ENCODE measurements at places on chromosomes 6 and 20.

DNA sequence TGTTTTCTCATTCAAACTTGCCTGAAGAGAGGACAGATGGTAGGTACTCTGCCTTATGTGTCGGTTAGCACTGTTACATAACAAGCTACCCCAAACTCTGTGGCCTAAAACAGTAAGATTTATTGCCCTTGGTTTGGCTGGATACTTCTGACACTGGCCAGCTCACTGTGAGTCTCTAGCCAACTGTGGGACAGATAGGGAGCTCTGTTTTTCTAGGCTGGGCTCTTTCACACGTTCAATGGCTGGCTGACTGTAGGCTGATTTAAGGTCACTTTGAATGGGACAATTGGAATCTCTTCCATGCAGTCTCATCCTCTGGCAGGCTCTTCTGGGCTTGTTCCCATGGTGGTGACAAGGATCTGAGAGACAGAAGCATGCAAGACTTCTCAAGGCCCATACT lies 39.4 kb upstream of the JAG1 start:
- no peak for DNase-seq

GRCh38 chr6:4460586-4461475 lies 315.4 kb upstream of the CDYL start:
- no peak for DNase-seq

DNA sequence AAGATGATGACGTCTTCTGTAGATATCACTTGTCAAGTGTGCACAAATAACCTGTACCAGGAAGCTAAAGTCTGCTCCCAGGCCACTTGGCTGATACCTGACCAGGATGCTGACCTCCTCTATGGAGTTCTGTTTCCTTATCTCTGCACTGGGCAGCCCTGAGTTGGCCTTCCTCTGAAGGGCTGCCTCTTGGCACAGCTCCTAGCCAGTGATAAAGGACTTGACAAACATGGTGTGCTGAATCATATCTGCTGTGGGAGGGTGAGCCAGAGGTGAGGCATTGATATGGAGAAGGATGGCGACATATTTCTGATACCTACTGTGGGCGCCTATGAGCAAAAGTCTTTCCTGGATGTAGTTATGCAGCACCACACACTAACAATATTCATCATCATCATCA lies 32.8 kb upstream of the FOXA2 start:
- no peak for DNase-seq

GRCh38 chr6:11425876-11426275 lies 111.7 kb upstream of the TMEM170B start:
- DNase-seq: no peak

DNA sequence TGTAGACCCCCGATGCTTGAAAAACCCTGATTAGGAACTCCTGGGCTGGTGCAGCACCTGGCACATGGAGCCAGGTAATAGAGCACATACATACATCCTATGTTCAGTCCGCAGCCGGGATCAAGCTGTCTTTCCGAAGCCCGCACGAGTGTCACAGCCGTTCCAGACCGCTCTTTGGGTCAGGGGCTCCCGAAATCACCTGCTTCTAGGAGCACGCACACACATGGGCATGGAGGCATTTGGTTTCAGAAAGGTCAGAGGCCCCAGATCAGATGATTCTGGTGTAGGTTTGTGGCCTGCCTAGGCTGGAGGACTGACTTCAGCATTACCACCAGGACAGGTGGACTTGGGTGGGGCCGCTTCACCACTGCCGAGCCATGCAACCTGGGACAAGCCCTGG lies 42.1 kb upstream of the STX16 start:
- no peak for DNase-seq

GRCh38 chr6:141874930-141875602 lies 257.7 kb upstream of the GJE1 start:
- no peak for DNase-seq

- no peak for DNase-seq
Observed at GRCh38 chr6:53162606-53163005, 14.0 kb upstream of the GCM1 start.

DNA sequence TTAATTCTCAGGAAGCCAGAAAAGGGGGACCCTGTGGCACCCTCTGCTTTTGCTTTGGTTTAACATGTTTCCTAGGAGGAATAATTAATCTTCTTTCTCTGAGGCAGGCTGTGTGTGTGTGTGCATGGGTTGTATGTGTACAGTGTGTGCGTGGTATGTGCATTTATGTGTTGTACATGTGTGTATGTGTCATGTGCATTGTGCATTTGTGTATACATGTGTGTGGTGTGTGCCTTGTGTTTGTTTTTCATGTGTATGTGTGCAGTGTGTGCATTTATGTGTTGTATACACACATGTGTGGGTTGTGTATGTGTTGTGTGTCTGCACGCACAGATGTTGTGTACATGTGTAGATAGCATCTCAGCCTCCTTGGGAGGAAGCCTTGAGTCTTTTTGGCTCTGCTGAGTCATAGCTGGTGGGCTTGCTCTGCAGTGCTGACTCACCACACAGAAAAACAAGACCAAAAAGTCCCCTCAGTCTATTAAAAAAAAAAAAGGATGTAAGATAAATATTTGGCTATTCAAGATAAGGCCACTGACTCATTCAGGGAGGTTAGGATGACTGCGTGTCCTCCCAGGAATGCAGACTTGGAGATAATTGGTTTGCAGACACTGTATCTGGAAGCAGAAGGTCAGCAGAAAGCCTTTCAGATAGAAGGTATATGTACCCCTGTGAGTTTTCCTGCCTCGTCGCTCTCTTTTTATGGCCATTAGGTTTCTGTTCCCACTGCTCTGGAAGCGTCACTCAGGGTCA lies 58.6 kb downstream of the SYNJ2 start:
- DNase-seq: no peak

- DNase-seq: no peak
Observed at GRCh38 chr6:62236784-62237183, 49.2 kb downstream of the KHDRBS2 start.

GRCh38 chr6:107115695-107116327 lies 496 bp upstream of the BEND3 start:
- no peak for DNase-seq

DNA sequence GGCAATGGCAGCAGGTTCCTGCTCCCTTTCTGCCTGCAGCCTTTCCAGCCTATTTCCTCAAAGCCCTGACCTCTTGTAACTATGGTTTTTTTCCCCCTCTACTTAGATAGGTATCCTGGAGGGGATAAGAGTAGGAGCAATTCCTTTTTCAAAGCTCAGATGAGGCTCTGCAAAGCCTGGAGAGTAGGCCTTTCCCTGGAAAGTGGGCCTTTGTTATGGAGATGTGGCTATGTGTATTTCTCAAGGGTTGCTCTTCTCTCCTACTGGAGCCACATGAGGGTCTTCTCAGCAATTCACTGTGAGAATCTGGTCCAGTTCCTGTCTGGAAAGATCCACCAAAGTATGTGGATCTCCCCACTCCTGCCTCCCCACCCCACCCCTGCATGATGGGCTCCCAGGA lies 96.0 kb downstream of the DTD1 start:
- DNase-seq: no peak

DNA sequence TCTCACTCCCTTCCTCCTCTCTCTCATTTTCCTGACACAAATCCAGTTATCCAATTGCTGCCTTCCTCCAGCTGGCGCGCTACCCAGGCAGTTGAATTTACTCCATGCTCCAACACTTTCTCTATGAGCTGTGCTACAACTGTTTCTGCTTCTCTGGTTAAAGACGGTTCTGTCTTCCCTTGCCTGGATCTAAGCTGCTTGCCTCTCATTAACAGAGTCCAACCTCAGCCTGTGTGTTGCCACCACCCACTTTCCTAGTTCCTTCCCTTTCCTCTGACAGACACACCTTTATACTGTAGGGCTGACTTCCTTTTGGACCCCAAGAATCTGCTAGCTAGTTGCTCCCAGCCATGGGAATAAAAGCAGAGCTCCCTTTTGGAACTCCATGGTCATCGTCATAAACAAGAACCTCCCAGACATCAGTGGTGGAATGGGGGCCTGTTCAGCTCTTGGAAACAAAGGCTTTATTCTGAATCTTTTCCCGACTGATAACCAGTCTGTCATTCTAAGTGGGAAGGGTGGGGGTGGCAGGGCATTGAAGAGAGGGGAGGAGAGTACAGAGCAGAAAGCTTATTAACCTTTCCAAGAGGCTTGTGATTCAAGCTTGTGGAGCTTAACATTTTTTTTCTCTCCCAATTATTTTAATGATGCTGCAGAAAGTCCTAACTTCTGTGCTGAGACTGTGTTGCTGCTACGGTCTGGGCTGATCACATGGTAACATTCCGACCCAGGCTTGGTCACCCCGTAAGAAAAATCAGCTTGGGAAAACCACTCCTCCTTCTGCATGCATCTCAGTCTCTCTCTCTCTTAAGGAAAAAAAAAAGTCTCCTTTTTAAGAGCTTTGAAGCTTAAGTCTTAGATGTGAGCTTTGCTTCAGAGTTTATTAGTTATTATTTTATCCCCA lies 31.3 kb upstream of the BMP2 start:
- DNase-seq: no peak

- no peak for DNase-seq
Observed at GRCh38 chr20:37547912-37548311, 20.2 kb upstream of the BLCAP start.

GRCh38 chr6:157432892-157433265 lies 51.9 kb downstream of the ZDHHC14 start:
- DNase-seq: no peak

GRCh38 chr6:39357998-39358686 lies 35.6 kb upstream of the KCNK16 start:
- no peak for DNase-seq

DNA sequence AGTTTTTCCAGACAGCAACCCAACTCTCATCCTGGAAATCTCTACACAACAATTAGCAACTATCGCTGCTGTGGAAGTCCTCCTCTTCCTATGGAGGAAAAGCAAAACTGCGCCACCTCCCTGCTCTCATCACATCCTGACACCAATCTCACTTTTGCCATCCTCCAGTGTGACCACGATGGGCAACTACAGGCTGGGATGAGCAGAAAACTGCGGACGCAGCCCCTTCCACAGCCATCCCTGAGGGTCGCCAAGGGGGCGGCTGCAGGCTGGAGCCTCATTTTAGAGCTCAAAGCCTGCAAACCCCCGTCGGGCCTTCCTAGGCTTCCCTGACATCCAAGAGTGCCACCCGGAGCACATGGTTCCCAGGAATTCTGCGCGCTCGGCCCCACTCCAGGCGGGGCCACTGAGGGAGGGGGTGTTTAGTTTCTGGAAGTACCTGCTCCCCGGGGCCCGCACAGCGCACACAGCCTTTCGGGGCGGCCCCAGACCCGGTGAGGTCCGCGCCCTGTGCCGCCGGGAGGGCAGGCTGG lies 1.2 kb downstream of the TCFL5 start:
- no peak for DNase-seq

DNA sequence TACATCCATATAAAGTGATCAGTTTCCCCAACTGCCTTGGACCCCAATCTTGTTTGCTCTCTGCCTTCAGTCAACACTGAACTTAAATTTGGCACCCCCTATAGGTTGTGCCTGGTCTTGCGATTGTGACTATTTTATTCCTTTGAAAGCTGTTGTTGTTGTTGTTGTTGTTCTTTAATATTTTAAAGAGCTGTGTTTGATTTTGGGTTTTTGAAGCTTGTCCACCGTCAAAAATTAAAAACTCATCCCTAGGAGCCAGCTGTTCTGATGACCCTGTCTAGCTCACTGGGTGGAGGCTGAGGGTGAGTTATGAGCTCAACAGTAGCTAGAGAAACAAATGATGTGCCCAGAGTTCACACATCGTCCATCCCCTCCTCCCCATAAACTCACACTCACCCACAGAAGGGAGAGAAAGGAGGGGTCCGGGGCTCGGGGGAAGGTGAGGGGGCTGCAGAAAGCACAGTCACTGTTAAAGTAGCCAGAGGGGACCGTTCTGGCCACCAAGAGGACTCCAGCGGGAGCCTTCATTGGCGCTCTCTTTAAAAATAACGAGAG lies 4.0 kb downstream of the SIM1 start:
- DNase-seq: no peak

DNA sequence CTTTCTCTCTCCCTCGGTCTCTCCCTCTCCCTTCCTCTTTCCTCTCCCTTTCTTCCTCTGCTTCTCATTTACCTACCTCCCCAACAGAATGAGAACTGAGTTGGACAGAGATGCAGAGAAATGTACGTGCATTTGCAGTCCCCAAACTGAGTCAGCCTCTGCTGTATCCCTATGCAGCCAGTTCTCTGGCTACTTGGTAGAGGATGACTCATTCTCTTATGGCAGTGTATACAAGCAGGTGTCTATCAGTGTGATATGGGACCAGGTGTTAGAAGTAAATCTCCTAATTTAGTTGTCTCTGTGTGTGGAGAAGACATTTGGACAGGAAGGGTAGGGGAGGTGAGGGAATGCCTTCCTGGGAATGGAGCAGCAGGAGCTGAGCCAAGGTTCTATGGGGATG lies 470.8 kb downstream of the CD109 start:
- no peak for DNase-seq

GRCh38 chr20:35878113-35878625 lies 76.1 kb downstream of the SCAND1 start:
- DNase-seq: no peak

DNA sequence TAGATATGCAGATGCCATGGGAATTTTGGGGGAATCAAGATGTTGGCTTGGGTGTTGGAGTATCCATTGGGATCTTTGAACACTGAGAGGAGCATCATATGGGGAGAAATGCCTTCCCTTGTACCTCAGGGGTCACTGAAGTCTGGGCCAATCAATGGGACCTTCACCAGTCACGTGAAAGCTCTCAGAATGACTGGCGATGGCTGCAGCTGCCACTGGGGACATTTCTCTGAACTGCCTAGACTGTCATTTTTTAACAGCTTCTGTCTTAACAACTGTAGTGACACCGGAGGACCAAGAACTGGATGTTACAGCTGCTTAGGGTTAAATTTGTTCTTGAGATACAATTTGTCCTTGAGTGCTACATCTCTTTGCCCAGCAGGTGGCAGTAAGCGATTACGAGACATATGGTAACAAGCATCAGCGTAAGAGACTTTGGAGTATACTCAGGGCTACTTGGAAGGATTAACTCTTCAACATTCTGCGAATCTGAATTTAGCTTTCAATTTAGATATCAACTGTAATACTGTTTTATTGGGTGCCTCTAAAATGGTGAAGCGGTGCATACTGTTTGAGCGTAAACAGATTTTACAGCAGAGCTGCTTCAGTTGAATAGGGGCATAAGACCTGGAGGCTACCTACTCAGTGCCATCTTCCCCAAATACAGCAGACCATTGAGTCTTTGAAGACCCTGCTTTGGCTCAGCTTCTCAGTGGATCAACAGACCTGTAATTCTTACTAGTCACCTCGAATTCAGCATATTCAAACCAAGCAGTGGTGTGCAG lies 36.0 kb downstream of the CCN2 start:
- DNase-seq: no peak

All from stimulated activated CD8-positive, alpha-beta memory T cell treated with anti-CD3 and anti-CD28 coated beads, Interleukin-4, amount 100 ng/mL, for 1 hour (primary cell).